ENCODE measurements at places on chromosomes 7 and 10.

DNA sequence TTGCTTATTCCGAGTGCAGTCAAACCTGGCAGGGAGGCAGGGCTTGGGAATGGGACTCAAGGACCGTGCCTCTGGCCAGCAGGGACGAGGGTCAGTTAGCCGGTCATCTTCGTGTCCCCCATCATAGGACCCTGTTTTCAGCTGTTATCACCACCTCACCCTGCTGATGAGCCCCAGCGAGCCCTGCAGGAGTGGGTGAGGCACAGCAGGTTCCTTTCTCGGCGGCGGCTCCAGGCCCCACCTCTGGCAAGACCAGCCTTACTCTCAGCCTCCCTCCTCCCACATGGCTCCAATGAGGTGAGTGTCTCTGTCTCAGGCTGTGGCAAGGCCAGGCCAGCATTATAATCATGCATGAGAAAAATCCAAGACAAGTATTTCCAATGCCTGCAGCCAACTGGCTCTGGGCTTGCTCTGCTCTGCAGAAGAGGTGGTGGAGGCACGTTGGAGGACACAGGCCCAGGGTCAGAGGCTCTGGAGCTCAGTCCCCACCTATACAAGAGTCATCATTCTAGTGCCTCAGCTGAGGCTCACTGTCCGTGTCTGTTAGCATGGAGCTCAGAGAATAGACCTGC, 15.7 kb downstream of the PKD1L1 start:
- no peak for DNase-seq

DNA sequence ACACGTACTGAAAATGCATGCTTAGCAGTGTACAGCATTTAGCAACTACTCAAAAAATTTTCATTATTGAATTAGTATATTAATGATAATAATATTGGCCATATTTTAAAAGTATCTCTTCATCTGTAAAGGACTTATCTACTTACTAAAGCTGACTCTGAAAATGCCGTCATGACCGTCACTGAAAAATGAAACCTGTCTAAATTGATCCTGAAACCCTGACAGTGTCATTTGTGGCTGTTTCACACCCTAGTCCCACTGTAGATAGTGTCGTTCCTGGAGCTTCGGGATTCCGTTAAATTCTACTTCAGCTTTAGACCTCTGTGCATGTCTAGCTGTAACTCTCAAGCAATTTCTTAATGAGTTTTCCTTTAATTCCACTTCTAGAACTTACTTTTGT, 35.8 kb upstream of the EZH2 start:
- no peak for DNase-seq

DNA sequence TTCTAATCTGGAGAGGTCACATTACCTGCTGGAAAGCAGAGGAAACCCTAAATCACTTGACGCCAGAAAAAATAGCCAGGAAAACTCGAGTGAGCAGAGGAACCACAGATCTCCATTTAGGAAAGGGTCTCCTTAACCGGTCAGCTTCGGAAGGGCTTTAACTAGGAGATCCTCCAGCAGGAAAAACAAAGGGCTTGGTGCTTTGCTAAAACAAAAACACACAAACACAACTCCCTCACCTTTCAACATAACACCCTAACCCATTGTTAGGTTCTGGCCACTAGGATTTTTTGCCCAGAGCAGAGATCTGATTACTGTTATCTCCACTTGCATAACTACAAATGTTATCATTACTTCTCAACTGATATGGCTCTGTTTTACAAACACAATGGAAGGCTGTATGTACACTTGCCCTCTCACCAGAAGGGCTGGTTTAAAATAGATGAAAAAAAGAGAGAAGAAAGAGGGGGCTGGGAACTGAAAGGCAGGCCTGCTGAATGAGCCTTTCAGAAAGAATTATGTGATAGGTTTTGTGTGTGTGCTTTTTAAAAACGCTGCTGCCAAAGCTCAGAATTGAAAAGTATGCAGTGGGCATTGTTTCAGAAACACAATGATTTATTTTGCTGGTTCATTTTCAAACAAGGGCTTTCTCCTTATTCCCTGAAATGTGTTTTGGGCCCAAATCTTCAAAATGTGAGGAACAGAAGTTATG, 161.5 kb downstream of the FGFR2 start:
- DNase-seq, result no peak

DNA sequence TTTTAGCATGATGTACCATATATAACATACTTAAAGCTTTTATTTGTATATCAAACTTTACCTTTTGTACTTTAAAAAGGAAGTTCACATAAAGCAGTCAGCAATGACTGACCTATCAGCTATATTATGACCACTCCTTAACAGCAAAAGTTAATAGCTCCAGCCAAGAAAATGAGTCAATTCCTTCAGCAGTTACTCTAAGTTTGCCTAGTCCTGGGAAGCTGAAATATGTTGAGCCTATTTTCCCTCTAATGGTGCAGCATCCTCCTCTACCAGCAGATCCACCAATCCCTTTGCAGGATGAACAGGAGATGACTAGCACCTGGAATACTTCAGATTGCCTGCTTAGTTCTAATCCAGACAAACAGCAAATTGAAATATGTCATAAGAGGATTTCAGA, 64.2 kb downstream of the CUL2 start:
- DNase-seq, result no peak

DNA sequence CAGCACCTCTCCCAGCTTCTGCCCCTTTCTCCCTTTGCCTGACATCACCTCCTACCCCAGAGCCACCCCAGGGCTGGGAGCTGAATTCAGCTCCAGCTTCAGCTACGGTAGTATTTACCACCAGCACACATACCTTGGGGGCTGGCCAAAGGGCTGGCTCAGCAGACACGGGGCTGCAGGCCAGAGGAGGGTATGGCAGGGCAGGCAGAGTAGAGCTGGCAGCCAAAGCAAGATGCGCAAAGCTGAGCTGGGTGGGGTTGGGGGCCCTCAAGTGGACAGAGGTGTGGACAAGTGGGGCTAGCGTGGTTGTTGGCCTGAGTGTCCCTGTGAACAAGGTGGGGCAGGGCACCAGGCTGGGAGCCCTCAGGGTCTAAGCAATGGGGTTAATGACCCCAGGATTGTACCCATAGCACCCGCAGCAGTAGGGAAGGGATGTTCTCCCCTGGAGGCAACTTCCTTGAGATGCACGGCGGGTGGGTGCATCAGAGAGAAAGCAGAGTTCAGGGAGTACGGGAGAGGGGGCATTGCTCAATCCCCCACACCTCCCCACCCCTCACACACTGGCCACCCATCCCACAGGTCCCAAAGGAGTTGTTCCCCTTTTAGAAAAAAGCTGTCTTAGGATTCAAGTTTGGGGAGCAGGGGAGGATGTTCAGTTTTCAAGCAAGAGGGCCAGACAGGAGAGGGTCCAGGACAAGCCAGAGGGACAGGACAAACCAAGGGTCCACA, 8.0 kb downstream of the VSIR start:
- no peak for DNase-seq

DNA sequence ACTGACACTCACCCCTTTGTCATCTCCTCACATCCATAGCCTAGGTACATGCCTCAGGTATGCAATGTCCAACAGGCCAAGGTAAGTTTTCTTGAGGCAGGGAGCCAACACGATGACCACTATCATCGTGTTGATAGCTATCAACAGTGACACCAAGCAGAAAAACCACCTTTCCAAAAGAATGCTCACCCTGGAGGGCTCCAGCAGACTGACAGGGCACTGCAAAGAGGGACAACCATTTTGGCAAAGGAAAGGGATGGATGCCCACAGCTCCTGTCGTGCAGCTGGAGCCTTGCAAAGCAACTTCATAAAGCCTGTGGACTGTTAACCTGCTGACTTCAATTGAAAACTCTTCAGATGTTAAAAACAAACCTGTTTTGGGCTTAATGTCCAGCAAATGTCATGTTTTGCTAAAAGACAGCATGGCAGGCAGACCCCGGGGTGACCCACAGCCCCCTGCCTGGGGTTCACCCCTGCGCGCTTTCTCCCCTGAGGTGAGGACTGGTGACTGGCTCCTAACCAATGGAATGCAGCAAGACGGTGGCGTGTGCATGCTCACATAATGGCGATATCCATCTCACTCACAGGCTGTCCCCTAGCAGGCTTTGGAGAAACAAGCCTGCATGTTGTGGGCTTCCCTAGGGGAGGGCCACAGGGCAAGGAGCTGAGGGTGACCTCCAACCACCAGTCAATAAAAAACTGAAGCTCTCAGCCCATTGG, 293.8 kb downstream of the TCERG1L start:
- no peak for DNase-seq

GRCh38 chr7:40327873-40328272, 193.1 kb downstream of the SUGCT start:
- no peak for DNase-seq

GRCh38 chr10:86798611-86799010, 42.2 kb downstream of the BMPR1A start:
- DNase-seq, result no peak

DNA sequence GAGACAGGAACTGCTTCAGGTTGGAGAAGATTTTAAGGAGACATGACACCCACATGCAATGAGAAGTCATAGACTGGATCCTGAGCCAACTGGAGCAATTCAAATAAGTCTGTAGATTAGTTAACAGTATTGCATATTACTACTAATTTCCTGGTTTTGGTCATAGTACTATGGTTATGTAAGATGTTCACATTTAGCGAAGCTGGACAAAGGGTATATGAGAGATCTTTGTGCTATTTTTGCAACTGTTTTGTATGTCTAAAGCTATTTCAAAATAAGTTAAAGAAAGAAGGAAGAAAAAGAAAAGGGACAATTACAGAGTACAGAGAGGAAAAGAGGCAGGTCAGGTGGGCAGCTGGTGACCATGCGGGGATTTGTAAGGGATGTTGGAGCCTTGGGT, 116.5 kb upstream of the SVIL start:
- no peak for DNase-seq

DNA sequence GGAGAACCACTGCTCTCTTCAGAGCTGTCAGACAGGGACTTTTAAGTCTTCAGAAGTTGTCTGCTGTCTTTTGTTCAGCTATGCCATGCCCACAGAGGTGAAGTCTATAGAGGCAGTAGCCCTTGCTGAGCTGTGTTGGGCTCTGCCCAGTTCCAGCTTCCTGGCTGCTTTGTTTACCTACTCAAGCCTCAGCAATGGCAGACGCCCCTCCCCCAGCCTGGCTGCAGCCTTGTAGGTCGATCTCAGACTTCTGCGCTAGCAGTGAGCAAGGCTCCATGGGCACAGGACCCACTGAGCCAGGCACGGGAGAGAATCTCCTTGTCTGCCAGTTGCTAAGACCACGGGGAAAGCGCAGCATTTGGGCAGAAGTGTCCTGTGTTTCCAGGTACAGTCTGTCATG, 12.1 kb upstream of the CPA2 start:
- no peak for DNase-seq

DNA sequence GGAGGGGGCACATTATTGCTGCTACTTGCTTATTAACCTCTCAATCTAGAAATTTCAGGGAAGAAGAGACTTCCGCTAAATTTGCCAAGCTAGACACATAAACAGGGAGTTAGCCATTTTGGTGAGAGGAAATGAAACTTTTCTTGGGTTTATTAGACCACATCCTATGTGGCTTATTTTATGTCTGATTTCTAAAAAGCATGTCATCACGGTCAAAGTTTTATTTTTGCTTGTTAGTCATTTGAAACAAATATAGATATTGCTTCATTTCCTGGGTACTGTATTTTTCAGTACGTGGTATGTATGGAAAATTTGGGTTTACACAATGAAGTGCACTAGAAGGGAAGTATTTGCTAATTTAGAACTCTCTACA, 144.1 kb downstream of the TCF7L2 start:
- no peak for DNase-seq
